Left renal pelvis (tissue), 4 donors: ENCODE measurements at places on chromosomes 1 and 21.

- DNase-seq: no peak
These were observed 202.5 kb upstream of the RAB4A start for GRCh38 chr1:229068270-229068987.

GRCh38 chr1:213947200-213947801 is 40.5 kb upstream of the PROX1 start:
- DNase-seq: no peak

DNA sequence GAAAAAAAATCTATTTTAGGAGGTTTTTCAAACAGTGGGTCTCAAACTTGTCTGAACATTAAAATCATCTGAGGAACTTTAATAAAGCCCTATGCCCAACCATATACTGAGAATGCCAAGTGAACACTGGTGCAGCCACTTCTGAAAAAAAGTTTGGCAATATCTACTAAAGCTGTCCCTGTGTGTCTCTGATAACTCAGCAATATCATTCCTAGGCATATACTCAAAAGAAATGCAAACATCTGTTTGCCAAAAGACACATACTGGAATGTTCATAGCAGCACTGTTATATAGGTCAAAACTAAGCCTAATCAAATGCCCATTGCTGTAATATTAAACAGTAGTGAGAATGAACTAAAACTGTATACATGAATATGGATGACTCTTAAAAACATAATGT is 74.2 kb upstream of the RGS4 start:
- no peak for DNase-seq

- DNase-seq: no peak
These were observed 16.2 kb downstream of the ROR1 start for GRCh38 chr1:63789856-63790605.

DNA sequence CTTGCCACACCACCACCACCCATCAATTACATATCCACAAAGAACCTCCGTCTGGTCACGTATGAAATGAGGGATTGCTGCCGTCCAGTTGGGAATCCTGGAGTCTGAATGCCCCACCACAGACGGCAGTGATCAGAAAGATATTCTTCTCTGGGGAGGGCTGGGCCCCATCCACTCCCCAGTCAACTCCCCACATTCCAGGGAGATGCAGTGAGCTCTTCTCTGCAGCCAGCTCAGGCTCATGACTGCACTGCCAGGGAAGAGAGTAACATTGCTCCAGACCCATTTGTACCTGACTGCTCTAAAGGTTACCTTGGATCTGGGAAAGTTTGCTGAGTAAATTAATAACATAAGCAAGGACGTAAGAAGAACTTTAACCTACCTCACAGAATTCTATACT is 18.3 kb downstream of the DEGS1 start:
- DNase-seq: no peak

DNA sequence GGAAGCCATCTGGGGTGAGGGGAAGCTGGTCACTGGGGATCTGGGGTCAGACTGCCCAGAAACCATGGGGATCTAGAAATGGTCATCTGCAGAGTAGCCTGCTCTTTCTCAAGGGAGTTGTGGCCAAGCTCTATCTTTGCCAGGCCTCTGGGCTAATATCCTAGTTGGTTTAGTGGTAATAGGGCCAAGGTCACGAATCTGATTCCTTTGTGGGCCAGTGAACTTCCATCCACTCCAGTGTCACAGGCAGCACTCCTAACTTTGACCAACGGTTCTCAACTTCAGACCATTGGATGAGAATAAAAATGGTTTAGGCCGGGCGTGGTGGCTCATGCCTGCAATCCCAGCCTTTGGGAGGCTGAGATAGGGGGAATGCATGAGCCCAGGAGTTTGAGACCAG is 28.1 kb upstream of the PPP2R5A start:
- DNase-seq: no peak
